GM04503 (cell line): ENCODE measurements at places on chromosomes 5 and 9.

- no peak for DNase-seq
Measured at GRCh38 chr5:56405116-56405908, 172.2 kb upstream of the ANKRD55 start.

DNA sequence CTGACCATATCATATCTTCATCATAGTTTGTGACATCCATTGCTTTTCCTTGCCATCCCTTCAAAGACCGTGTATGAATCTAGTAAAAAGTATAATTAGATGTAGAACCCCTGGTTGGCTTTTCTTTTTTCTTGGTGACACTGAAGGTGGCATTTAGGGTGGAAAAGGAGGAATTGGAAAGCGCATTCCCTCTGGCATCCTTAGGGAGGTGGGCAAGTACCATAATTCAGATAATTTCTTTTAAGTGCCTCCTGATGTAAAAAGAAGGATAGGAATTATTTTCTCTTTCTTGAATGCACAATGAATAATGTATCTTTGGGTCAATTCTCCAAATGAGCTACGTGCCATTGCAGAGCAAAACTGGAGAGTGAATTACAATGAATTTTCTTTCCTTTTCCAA, 73.2 kb upstream of the SMARCA2 start:
- DNase-seq, result no peak

DNA sequence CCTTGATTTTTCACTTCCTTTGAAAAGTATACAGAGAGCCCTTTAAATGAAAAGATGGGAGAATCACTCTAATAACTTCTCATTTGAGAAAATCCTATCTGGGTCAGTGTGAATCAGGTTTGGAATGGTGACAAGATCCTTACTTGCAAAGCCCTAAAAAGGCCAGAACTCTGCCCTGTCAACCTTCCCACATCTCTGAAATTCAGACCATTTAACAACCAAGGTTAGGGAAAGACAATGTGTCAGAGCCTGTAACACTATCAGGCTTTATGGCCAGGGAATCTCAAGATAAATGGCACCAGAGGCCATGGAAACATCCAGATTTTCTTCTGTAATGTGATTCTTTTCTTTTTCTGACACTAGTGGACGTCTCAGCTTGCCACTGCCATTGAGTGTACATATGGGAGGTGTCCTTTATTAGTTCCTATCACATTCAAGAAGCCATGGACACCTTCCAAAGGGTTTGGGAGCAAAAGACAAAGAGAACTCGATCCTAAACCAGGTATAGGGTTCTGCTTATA, 165.7 kb upstream of the GPR151 start:
- no peak for DNase-seq

DNA sequence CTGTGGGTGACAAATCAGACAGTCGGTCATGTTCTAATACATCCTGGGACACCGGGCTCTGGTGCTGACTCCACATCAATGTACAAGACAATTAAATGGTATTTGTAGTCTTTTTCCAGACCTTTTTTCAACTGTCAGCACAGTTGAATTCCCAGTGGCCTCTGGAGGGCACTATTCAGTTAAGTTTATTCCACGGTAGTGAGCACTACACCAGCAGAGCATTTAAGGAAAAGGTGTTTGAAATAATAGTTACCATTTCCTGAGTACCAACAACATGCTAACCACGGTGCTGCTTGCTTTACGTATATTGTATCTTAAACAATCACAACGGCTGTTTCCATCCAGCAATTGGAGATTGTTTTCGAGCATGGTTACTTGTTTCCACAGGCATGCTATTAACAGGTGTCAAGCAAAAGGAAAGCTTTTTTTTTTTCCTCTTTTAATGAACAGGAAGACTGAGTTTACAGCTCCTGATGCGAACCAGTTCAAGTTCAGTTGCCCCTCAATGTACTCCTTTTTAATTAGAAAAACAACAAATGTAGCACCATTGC, 186.7 kb downstream of the PDZD2 start:
- DNase-seq, result no peak

DNA sequence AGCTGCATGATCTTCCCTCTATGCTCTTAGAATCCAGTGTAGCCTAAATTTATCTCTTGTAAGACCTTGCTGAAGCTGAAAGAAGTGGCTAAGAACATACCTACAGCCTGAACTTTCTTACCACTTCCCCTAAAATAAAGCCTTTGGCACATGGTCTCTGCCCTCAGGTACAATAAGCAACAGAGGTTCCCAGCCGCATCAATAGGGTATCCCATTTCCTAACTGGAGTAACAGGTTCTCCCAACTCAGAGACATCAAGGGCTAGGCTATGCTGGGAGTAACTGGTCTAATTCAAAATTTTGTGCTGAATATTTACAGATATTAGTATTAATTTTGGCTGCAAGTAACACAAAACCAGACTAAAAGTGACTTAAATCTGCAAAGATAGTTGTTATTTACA, 335.8 kb upstream of the TRPC7 start:
- no peak for DNase-seq

DNA sequence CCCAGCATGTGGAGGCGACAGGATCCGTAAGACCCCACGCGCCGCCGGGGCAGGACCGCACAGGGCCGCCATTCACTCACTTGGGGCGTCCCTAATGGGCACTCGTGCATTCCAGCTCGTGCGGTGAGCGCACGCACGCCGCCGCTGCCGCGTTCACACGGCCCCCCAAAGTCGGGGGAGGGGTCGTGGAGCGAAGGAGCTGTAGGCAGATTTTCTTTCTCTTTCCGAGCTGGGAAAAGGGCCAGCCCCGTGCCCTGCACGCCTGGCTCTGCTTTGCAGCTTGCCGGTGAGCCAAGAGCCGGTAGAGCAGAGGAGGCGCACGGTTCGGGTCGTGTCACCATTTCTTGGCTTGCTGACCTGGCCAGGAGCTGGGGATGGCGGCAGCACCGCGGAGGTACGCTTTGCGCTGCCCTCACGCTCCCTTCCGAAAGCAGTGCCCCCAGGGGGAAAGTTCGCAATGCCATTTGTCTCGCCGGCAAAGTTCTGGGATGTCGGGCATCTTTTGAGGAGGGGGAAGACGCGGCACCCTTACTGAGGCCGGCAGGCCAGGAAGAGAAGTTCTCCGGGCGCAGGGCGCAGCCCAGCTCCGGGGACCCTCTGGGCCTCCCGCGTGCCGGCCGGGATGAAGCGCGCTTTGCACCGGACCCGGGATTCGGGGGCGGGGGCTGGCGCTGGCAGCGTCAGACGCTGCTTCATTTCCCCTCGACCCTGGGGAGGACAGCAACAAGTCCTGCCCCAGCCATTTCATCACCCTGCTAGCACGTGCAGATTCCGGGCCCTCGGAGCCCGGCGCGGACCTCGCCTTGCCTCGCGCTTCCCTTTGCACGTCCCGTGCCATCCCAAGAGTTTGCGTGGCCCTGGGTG, 898 bp downstream of the STC2 start:
- DNase-seq, result no peak

GRCh38 chr9:100730086-100730485, 152.2 kb downstream of the CAVIN4 start:
- no peak for DNase-seq

- DNase-seq, result no peak
Measured at GRCh38 chr5:114416254-114416653, 54.4 kb downstream of the KCNN2 start.

DNA sequence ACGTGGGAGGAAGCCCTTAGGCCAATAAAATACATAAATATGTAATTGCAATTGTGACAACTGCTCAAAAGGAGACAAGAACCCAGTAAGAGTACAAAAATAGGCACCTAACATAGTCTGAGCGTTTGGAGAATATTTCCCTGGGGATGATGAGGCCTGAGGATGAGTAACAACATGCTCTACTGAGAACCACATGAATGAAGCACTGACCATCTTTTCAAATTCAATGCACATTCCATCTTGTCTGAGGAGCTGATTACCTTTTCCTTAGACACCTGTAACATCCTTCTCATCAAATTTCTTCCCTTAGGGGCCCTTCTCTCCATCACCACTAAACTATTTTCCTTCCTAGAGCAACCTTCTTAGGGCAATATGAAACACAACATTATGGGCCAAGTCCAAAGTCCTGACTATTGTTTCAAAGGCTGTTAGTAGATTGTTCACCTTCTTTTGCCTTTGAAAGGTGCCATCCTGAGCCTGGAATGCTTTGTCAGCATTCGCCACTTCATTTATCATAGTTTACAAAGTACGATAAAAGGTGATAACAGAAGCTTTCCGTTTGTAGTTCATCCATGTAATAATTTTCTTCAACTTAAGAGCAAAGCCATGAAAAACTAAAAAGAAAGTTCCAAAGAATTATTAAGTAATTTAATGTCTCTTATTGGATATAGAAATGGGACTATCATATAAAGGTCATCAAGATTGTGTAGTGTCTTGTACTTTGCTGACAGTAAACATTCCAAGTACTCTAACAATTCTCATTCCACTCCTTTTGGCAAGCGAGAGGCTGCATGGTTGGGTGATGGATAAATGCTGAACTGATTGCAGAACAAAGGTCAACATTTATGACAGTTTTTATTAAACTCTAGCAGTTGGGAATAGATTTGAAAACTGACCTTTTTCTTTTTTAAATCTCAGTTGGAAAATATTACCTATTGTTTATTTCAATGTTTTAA, 471.3 kb downstream of the PDE4D start:
- DNase-seq, result no peak

DNA sequence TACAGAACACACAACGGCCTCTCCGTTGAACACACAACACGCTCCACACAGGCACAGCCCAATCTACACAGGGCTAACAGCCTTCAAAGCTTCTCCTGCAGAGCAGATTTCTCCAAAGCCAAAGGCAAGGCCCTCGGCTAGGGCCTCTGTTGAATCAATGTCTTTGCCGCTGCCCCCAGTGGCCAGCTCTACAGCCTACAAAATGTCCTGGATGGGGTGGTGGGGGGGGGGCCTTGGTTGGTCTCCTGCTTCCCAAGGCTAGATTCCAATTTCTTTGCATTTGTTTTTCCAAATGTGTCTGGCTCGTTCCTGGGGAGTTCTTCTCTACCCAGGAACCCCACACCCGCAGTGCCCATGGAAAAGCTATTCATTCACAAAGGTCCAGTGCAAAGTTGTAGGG, 167.2 kb downstream of the PAX5 start:
- no peak for DNase-seq

DNA sequence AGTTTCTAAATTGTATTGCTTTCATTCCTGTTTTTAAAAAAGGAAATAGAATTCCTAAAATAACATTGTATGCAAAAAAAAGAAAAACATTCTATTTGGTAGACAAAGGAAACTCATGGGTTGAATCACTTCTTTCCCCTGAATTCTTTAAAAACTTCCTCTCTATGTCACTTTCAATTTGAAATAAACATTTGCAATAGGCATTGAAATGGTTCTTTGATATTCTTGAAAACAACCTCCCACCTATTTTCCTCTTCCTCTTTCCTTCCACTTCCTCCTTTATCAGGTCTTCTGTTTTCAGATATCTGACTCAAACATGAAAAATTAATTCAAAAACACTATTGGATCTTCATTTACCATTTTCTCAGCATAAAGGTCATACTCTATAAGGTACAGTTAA, 442.0 kb upstream of the MEF2C start:
- DNase-seq, result no peak

GRCh38 chr5:162995568-162995967, 441.8 kb upstream of the CCNG1 start:
- DNase-seq, result no peak

DNA sequence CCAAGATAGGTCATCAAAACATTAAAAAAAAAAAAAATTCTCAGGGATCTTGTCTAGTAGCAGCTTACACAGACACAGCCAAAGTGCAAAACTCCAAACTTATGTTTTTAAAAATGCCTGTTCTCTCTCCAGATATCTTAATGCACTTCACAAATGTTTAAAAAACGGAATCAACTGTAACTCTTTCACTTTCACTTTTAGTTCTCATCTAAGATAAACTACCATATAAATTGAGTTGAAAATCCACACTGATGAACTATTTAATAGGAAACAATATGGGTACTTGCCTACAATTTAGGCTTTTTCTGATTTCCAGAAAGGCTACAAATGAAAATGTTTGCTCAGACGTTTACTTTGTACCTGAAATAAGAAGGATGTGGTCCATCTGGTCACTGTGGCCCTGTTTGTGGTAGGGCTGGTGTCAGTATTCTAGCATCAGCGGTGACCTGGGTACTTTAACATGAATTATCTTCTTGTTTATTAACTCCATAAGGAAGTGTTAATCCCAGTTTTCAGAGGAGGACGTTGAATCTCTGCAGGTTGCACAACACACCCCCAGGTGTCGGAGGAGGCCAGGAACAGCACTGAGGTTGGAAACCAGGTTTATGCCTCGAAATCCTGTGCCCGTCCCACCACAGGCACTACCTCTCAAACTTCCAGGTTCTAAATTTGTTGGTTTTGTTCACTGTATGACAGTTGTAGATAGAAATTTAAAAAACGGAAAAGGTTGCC, 13.3 kb upstream of the LPCAT1 start:
- no peak for DNase-seq

DNA sequence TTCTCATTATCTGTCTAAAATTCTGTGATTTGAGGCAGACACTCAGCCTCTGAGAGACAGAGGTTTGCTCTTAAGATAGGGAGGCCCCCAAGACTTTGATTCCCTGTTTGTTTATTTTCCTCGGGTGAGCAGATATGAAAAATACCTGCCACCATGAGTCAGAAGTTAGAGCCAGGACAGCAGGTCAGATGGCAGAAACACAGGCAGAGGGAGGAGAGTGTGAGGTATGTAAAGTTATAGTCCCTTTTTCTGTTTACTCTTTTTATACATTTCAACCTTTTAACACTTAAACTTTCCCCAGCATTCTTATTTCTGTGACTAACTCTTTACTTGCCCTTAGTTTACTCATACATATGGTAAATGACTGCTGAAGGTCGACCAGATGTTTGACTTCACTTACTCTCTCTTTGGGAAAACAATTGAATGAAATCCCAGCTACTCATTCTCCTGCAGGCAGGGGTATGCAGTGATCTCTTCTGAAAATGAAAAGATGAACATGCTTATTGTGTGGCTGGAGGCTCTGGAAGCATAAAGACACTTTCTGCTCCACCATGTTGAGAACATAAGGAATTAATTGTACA, 383.8 kb downstream of the NTRK2 start:
- DNase-seq, result no peak

- no peak for DNase-seq
Measured at GRCh38 chr5:149254506-149254905, 17.2 kb upstream of the AFAP1L1 start.
